Hematopoietic multipotent progenitor cell treated with erythropoietin and hydrocortisone succinate and interleukin-3 and kit ligand, for 8 days (in vitro differentiated cells): ENCODE measurements at places on chromosomes 11 and 22.

DNA sequence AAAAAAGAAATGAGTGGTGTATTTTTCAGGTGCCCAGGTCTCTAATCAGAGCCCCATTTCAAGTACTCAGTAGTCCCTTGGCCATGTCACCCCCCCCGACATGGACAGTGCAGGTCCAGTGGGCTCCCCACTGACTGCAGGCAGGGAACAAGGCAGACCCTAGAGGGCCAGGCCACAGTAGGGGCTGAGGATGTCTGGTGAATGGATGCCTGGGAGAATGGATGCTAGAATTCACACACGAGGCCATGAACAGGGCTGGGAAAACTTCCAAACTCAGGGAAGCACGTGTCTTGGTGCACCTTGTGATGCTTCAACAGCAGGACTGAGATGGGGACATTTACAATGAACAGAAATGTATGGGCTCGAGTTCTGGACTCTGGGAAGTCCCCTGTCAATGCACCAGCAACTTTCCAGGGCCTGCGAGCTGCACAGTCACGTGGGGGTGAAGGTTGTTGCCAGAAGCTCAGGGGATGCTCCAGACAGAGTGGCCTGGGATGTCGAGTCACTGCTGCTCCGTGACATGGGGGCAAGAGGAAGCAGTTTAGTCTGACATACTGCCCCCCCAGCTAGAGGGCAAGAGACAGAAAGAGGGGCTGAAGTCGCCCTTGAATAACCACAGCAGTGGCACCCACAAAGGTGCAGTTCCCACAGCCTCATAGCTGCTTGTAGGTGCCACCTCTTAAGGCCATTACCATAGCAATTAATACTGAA, 3.1 kb downstream of the APOBEC3G start:
- no peak for DNase-seq

DNA sequence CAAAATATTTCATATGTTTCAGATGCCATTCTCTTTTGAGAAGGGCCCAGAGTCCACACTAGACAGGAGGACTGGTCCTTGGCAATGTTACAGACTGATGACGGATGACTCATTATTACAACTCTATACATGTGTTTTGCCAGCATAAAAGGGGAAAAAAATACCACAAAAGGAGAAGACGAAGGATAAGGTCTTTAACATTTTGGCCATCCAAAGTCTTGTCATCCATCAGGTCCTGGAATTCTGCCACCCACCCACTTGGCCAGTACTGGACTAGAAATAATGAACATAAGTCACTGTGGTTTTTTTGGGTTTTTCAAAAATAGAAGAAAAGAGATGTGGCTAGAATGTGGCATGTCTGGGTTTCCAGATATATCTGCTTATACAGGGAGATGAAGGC, 57.7 kb upstream of the BDNF start:
- no peak for DNase-seq

DNA sequence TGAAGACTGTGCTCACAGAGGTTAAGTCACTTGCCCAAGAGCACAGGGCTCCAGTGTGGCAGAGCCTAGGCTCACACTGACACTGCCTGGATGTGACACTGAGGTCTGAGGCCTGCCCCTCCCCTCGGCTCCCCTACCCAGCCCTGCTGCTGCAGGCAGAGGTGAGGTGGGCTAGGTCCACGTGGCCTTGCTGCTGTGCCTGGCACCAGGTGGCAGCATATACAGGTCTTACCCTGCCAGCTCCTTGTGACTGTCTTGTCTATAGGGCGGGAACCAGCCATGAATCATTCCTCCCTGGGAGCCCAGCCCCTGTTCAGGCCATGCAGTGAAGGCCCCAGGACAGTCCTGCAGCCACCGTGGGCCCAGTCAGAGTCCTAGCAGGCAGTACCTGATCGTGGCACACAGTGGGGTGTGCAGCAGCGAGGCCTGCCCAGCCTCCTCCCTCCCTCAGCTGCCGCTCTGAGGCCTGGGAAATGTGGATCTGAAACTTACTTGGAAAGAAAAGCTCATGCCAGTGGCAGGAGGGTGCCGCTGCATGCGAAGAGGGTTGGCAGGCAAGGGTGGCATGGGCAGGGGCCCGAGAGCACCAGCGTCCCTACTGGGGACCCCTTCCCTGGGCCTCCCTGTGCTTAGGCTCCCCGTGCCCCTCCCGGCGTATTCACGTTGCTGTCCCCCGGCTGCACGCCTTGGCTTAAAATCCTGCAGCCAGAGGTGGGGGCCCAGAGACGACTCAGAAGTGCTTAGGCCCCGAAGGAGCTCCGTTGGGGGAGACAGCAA, 1.2 kb upstream of the CERK start:
- peak; percentile 32 for DNase-seq

- DNase-seq = no peak
These were observed 88.2 kb downstream of the FCHSD2 start for GRCh38 chr11:73053964-73054363.

DNA sequence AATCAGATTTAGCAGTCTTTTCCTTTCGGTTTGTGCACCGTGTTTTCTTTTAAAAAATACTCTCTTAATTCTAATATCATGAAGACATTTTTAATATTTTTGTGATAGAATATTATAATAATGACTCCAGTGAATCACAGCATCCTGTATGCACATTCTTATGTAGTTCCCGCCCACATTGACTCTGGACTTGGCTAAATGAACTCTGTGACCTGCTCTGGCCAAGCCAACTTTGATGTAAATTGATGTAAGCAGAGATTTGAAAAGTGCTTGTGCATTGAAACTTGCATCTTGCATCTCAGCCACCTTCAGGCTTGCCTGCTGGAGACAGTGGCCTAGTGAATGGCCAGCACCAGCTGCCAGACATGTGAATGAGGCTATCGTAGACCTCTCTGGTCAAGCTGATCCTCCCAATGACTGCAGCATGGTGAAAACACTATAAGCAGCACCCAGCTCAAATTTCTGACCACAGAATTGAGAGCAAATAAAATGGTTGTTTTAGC, 29.2 kb upstream of the PGM2L1 start:
- DNase-seq = no peak

DNA sequence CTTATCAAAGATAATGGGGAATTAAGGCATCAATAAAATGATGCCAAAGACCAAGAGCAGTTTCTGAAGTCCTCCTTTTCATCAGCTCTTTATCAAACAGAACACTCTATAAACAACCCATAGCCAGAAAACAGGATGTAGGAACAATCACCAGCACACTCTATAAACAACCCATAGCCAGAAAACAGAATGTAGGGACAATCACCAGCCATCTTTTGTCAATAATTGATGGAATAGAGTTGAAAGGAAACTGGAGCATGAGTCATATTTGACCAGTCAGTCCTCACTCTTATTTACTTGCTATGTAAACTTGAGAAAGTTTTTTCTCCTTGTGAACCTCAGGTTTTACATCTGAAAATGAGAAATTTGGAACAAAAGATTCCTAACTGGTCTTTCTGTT, 10.0 kb downstream of the MS4A2 start:
- no peak for DNase-seq

- DNase-seq = no peak
These were observed 82.1 kb downstream of the PIWIL4 start for GRCh38 chr11:94649254-94649653.

GRCh38 chr22:42937164-42937843, 77.6 kb downstream of the PACSIN2 start:
- DNase-seq = peak; percentile 69

GRCh38 chr11:6474413-6474792, 662 bp upstream of the TRIM3 start:
- no peak for DNase-seq

GRCh38 chr11:1741741-1742140, 8.7 kb downstream of the IFITM10 start:
- no peak for DNase-seq
